ENCODE measurements at places on chromosomes 2 and 18.

DNA sequence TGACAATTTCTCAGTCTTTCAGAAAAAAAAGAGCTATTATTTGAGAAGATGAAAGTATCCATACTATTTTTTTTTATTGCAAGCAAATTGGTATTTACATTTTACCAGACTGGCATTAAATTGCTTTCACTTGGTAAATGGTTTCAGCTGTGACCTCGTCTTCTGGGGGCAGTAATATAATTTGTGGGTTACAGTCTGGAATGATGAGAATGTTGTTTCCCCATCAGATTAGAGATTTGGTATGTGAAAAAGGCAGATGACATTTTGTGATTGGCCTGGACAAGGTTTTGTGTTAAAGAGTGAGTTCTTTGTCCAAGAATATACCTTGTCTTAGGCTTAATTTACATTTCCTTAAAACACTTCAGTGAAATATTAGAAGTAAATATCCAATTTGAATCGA, 390.1 kb upstream of the ST6GAL2 start:
- DNase-seq = no peak

DNA sequence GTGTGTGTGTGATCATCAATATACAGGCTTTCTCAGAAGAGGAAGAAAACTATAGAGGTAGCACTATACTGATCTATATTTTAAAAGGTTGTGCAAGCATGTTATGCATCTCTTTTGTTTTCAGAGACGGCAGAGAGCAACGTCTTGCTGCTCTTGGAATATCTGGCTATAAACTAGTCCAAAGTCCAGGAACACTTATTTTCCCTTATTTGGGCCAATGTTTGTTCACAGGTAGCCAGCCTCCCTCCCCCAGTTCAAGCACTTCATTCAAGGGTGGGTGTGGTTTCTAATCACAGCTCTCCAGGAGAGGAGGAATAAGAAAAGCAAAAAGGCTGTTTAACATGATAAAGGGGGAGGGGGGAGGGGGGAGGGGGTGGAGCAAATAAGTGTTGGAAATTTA, 4.2 kb downstream of the FZD5 start:
- DNase-seq = no peak

- no peak for DNase-seq
These were observed 41.1 kb upstream of the TCF4 start for GRCh38 chr18:55629133-55629532.

DNA sequence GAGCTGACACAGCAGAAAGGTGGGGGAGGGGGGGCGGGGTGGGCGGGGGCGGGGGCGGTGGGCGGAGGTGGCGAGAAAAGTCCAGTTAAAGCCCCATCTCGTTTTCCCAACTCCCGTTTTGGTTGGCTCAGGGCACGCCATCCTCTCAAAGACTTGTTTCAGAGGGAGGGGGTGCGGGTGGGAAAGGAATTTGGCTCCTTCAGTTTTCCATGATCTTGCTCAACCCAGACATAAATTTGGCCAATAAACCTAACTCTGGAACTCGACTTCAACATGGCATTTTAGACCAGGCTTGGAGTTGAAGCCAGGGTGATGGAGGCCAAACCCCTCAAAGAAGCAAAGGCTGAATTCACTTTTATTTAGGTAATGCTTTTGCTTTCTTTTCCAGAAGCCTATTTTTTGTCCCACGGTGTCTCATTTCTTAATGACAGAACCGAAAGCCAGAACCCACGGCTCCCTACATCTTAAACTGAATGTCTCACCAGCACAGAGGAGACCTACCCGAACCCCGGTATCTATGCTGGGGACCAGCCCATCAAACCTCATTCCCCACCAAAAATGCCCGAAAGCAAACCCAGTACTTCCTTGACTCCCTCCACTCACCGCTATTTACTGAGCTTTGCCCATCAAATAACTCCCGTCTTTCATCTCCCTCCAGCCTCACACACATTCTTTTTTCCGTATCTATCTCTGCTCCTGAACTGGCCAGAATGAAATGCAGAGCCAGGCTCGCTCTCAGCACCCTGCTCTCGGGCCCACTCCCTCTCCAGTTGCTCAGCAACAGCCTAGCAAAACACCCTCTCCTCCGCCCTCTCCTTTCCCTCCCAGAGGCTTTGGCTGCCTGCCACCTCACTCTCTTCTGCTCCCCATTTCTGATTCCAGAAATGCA, 4.3 kb downstream of the IGFBP5 start:
- DNase-seq = no peak

GRCh38 chr2:70368545-70368944, 66.7 kb upstream of the FAM136A start:
- no peak for DNase-seq

DNA sequence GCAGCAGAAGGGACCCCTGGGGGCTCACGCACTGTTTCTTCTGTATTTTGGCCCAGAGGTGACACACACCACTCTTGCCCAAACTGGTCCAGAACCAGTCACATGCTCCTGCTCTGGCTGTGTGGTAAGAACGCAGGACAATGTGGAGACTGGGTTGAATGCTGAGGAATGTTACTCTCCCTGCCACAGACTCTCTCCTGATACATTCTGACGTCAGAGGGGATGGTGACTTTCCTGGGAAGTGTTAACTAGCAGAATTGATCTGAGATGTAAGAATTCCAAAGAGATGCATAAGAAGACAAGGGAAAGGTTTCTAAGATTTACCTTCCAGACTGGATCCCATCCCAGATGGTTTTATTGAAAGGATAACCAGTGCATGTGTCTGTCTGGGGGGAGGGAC, 100.8 kb downstream of the ASB1 start:
- no peak for DNase-seq

GRCh38 chr18:27717250-27717649, 459.7 kb downstream of the CDH2 start:
- DNase-seq = no peak

DNA sequence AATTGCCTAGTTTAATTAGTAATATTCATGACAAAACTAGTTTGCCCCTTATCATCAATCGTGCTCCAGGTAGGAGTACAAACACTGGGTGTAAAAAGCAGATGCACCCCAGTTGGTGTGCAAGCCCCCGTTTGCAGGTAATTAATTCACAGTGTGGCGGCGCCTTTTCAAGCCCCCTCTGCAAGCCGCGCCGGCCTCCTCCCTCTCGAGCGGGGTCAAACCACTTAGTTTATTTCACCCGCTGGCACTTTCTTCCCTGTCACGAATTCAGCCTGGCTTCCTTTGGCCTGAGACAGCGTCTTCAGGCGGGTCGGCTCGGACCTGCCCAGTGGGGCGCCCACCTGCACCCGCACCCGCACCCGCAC, 64.7 kb upstream of the MAPRE2 start:
- DNase-seq = no peak

- no peak for DNase-seq
These were observed 75.3 kb upstream of the NPAS2 start for GRCh38 chr2:100744589-100744988.

DNA sequence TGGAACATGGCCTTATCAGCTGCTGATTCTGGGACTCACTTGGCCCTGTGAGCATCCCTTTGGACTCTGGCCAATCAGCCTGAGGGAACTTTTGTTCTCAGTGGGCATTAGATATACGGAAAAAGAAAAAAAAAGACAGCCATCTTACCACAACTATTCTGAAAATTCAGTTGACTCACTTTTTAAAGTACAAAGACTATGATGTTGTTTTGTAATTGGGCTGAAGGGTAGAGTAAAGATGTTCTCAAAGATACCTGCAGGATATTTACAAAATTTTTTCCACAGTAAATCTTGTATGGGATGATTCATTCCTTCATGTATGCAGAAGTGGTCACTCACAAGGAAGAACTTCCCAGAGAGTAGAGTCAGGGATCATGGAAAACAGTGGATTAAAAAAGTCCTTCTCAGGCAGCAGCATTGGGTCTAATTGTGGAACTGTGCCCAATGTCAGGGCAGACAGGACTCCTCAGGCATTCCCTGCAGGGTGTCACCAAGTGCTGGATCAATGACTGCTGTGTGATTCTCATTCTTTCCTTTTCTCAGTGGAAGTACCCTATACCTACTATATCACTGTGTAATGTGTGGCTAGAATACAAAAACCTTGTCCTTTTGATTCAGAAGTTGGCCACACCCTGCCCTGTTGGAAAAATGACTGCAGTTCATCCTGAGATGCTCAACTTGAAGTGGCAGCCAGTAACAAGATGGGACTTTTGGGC, 35.4 kb downstream of the SULT1C4 start:
- DNase-seq = no peak

DNA sequence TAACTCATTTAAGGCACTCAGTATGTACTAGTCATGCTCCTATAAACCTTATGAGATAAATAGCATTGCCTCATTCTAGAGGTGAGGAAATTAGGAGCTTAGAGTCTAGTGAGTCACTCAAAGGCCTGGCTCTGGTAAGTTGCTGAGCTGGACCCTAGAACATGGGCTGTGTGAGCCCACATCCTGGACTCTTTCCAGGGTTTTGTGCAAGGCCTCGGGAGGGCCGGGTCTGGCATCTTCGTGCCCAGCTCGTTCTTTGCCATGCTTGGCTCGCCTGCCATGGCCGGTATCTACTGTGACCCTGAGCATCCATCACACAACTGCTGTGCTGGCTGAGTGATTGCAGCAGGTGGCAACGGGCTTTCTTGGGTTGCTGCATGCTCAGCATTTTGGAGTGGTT, 168.0 kb downstream of the LPIN1 start:
- DNase-seq = no peak
